Left renal cortex interstitium (tissue), 4 donors: ENCODE measurements at places on chromosomes 11 and 22.

DNA sequence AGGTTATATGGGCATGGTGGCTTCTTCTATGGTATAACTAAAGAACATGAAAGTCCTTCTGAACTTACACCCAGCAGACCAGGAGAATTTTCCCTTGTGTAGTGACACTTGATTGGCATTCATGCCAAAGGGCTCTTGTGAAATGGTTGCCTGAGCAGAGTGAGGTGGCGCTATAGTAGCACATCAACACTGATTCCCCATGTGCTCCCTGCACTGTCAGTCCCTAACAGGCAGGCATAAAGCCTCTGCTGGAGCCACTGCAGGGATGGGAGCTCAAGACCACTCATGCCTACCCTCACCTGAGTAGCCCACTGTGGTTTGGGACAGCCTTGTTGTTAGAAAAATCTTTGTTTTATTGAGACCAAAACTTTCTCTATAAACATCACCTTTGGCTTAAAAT is 92.6 kb upstream of the LIN7C start:
- DNase-seq, result no peak

DNA sequence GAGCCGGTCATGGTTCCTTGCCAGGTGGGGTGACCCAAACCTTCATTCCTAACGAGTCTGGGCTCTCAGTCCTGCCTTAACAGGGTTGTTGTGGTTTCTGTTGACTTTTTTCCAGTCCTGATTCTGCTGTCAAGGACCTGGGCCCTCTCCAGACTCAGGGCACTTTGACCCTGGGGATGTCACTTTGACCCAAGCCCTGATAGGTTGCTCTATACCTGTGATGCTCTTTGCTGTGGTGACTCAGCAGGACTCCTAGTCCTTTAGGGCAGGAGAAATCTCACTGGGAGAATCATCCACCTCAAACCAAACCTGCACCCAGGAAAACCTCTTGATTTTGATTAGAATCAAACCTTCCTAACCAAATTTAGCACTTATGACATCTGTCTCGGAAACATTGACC is 20.5 kb upstream of the MPPED1 start:
- DNase-seq, result no peak

DNA sequence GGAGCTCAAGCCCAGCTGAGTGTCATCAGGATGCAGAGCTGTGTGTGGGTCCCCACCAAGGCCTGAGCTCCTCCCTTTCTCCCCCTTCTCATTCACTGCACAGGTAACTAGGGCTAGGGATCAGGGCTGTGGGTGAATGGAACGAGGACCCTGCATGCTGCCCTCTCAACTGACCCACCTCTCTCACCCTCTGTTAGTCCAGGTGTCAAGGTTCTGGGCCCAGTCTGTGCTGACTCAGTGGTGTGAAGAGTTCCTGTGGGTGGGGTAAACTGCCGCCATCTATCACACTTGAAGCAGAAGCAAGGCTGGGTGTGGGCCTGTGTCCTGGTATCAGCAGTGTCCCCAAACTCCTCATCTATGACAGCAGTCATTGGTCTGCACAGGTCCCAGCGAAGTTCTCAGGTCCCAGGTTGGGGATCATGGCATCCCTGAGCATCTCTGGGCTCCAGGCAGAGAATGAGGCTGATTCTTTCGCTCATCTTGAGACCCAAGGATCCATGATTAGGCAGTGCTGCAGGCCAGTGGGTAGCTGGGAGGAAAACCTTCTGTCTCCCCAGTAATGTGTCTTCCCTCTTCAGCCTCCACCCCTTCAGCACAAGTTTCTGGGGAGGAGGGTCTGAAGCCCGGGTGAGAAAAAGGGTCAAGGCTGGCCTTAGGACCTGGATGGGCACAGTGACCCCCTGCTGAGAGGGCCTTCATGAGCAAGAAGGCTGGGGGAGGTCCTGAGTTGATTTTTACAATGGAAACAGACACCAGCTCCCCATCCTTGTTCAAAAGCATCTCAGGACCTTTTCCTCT is 109.8 kb downstream of the ZNF280B start:
- DNase-seq, result no peak

DNA sequence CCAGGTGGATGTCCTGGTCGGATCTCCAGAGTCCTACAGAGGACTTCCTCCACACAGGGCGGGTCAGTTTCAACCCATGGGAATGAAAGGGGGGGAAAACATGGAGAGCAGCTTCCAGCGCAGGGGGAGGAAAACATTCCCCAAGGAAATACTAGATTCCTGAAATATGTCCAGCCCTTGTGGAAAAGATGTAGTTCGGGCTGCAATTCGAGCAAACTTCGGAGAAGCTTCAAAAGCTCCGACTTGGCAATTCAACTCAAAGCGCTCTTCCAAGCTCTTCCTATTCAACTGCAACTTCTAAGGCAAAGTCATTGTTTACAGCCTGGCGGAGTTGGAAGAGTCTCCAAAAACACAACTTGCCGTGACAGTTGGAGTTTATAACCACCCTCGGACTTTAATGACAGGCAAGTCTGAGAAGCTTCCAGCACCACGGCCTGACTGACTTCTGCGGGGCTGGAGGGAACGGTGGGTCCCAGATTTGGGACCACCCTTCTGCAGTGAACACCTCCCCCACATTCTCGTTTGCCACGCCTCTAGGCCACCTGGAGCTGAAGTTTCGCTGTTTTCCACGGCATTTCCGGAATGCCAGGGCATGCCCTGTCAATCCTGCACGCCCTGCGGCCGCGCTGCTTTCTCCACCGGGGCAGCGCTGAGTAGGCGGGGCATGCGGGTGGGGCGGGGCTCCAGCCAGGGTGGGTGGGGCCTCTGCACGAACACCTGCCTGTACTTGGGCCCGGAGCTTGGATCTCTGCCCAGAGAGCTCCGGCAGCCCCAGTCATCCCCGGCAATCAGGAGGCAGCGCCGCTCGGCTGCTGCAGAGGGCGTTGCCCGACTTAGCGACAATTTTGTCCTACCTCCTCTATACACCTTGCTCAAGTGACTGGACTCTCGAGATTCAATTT is 49.0 kb upstream of the BIRC3 start:
- DNase-seq, result no peak

GRCh38 chr11:130003717-130004001 is 1.0 kb upstream of the PRDM10 start:
- DNase-seq, result no peak

DNA sequence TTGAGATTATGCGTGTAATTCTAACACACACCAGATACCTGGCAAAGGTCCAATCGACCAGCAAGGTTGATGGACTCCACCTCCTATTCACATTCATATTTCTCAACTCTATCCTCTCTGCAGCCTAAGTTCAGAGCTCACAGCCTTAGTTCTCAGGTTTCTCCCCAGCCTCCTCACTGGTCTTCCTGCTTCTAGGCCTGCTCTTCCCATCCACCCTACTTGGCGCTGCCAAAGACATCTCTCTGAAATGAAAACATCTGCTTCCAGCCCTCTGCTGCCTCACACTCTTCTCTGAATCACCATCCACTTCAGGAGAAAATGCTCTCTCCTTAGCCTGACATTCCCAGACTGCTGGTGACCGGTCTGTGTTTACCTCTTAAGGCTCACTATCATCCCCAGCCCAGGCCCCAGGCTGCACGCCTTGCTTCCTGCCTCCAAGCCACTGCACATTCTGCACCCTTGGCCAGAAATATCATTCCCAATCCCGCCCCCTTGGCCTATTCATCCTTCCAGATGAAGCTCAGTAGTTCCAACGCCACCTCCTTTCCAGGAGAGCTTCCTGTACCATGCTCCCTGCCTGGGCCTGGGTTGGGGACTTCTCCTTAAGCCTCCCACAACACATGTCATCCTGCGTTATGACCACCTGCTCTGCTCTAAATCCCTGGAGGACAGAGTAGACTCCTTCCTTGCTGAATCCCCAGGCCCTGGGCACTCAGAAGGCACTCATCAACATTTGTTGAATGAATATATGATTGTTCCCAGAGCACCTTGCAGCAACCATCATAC is 3.5 kb downstream of the ARRB1 start:
- no peak for DNase-seq

DNA sequence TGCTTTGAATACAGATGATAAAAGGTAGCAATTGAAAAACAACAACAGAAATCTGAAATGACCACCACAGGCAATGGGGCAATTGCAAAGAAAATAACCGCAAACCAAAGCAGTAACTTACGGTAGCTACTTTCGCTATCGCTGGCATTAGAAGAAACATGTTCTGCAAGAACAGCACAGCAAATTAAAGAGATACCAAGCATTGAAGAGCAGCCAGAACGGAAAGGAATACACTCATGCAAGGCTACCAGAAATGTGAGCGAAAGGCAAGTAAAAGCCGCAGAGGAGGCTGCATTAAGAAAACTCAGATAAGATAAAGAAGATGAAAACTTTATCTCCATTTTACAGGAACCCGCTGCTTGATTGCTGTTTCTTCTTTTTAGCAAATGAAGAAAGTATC is 194.1 kb upstream of the CCDC90B start:
- no peak for DNase-seq
